ENCODE measurements at places on chromosomes 1 and 21. TPM values are rescaled to one million over a fixed set of nuclear protein-coding genes. Genes with fewer than 3 reads are reported as not detected.

GRCh38 chr1:236800002-236800620 lies 5.0 kb downstream of the MTR start:
- no peak for DNase-seq

DNA sequence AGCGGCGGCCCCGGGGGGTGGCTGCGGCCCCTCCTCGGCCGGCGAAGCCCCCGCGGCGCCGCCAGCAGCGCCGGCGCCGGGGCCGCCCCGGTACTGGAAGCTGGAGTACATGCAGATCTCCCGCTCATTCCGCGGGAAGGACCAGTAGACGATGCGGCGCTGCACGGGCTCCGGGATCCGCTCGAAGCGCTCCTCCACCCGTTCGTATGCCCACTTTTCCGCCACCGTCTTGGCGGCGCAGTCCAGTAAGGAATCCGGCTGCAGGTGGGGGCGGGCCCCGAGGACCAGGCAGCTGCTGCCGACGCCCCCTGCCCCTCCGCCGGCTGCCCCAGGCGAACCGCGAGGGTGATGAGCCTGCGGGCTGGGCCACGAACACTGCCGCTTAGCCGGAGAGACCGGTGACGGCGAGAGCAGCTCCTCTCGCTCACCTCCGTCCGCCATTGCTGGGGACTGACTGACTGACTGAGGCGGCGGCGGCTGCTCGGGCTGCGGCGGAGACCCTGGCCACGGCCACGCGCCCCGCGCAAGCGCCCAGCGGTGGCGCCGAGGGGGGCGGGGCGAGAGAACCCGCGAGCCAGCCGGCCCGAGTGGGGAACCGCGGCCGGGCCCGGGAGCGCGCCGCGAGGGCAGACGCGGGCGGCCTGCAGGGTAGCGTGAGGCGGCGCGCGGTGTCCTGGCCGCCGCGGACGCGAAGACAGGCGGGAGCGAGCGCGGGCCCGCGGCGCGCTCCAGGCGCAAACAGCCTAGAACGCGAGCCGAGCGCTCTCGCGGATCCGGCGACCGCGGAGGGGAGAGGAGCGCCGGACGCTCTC lies at the start of gene ZSWIM5:
Gene ZSWIM5, minus strand, starts transcription at position 696 of the 812 bp plus-strand sequence. Its CDS starts 255 bp downstream, at position 441.
- DNase-seq = peak; percentile 8

PSMB2 gene
- total RNA-seq = 56.9 TPM

EFNA1 gene
- total RNA-seq = 3.6 TPM

DNA sequence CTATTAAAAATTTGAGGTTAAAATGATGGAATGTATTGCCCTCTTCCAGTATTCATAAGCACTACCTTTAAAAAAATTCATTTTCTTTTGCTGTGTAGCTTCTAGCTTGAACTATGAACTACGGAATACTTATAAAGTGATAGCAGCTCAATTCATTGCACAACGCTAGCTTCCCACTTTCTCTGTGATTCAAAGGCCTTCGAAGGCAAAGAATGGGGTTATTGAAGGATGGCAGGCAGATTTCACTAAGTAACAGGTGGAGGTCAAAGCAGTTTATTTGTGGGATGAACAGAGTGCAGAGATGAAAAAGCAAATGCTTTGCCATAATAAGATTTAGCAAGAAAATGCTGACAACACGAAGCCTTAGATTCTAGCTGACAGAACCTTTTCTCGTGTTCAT lies 290.6 kb downstream of the NFIA start:
- DNase-seq = no peak

- no peak for DNase-seq
Observed at GRCh38 chr1:40818264-40818961, 34.8 kb downstream of the KCNQ4 start.

CD1D gene
- total RNA-seq = 0.69 TPM

DNA sequence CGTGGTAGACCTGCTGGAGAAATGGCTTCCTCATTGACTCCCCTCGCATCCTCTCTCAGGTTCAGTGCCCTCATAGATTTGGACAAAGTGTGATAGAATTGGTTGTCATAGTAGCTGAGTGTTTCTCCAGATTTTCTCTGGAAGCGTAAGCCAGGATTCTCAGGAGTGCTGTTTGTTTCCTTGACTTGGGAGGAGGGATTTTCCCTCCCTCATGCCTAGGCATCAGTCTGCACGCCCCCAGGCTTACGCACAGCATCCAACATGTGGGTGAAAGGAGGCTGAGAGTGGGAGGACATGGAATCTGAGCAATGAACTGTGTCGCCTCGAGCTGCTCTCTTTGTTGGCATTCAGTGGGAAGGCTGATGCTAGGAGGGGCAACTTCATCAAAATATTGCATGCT lies 503.5 kb downstream of the LTN1 start:
- no peak for DNase-seq

PLXNA2 gene
- 5.9 TPM for total RNA-seq

AGT gene
- 0.10 TPM for total RNA-seq

HSD3B2 gene
- total RNA-seq = not detected

B3GALT2 gene
- total RNA-seq = not detected

DNA sequence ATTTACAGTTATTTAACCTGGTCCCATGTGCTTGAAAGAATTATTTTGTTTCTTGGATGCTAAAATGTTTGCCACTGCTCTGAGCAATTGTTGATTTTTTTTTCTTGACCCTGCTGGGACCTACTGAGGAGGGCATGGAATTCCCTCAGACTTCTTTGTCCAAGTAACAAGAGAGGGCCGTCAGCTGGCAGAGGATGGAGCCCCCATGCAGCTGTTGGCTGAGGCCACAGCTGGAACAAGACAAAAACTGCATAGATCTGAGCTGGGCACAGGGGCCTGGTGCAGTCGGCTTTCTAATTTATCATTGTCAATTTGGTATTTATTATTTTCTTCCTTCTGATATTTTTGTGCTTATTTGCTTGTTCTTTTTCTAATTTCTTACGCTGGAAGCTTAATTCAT lies 39.6 kb upstream of the ABCG1 start:
- DNase-seq = no peak

DNA sequence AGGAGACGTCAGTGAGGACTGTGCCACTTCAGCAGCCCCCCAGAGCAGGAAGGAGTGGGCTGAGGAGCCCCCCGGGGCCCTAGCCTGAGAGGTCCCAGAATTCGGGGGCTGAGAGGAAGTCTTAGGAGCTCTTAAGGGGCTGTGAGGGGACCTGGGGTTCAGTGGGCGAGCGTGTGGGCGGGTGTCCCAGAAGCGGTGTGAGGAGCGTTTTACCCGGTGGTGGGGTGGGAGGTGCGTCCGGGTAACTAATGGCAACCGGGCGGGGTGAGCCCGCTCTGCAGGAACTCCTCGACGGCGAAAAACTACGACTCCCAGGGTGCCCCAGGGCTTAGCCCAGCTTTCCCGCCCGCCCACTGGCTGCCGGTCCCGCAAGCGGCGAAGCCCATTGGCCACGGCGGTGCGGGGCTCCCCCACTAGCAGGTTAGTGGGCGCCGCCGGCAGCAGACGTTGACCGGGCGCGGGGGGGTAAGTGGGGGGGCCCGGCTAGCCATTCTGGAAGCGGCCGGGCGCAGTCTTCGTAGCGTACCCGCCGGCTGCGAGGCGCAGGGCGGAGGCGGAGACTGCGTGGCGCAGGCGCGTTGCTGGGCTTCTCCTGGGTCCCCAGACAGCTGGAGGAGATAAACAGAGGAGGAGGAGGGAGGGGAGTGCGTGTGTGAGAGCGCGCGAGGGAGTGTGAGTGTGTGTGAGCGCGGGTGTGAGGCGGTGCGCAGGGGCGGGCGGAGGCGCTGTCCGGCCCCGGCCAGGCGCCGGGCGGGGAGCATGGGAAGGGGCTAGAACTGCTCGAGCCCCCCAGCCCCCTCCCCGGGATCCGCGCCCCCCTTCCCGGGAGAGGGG lies at the start of gene WDTC1:
Gene WDTC1, plus strand, starts transcription at position 584 of the 834 bp plus-strand sequence. CDS start 26,423 bp downstream, outside the sequence.
- peak; percentile 96 for DNase-seq

NOTCH2 gene
- total RNA-seq = 78.5 TPM

- DNase-seq = no peak
Observed at GRCh38 chr1:194069168-194069830, 882.9 kb upstream of the B3GALT2 start.

CA6 gene
- total RNA-seq = not detected

MMEL1 gene
- total RNA-seq = not detected

GRCh38 chr1:51735746-51736254 lies 118.9 kb downstream of the OSBPL9 start:
- no peak for DNase-seq

MAN1C1 gene
- not detected for total RNA-seq

DNA sequence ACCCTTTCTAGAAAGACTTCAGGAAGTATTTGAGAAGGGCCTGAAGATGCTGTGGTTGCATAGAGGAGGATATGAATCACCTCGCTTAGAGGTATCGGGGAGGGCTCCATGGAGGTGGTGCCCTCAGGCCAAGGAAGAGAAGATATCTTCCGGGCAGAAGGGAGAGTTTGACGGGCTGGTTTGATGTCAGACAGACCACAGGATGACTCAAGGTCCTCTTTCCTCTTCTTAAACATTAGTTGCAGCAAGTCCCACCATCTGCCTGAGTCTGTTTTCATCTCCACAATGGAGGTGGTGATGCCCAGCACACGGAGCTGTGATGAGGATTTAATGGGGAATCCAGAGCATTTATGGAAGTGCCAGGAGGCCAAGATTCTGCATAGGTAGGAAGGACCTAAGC lies 25.1 kb upstream of the RUNX3 start:
- DNase-seq = peak; percentile 98

DNA sequence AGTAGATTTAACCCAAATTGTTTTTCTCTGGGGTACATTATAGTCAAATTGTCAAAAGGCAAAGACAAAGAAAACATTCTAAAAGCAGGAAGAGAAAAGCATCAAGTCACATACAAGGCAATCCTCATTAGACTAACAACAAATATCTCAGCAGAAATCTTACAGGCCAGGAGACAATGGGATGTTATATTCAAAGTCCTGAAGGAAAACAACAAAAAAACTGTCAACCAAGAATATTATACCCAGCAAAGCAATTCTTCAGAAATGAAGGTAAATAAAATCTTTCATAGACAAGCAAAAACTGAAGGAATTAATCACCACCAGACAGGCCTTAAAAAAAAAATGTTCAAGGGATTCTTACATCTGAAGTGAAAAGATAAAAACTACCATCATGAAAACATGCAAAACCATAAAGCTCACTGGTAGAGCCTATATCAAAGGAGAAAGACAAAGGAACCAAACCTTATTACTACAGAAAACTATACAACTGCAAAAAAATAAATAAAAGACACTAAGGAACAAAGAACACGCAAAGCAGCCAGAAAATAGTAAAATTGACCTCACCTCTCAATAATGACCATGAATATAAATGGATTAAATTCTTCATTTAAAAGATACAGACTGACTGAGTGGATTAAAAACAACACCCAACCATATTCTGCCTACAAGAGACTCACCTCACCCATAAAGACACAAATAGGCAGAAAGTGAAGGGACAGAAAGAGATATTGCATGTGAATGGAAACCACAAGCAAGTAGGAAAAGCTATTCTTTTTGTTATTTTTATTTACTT lies 113.8 kb upstream of the ZC3H11B start:
- no peak for DNase-seq

UBL4B gene
- not detected for total RNA-seq

DNA sequence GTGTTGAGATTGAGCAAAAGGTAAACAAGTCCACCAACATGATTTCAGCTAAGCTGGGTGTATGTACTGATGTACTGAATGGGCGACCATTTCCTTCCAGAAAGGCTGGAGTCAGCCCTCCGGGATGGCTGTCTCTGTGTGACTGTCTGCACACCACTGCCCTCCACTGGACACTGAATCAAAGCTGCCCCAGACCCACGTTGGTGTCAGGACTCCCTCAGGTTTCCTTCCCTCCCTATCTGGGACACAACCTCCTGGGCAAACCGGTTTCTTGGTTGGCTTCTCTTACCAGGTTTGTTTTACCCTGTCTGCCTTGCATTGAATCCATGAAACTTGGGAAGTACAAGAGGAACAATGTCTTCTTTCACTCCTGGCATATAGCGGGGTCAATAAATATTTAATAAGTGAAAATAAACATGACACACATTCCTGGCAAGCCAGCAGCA lies 5.3 kb upstream of the SRP9 start:
- DNase-seq = peak; percentile 77

OPRD1 gene
- total RNA-seq = 0.03 TPM

NTPCR gene
- total RNA-seq = 41.1 TPM

BGLAP gene
- not detected for total RNA-seq

SLC5A9 gene
- not detected for total RNA-seq

DNA sequence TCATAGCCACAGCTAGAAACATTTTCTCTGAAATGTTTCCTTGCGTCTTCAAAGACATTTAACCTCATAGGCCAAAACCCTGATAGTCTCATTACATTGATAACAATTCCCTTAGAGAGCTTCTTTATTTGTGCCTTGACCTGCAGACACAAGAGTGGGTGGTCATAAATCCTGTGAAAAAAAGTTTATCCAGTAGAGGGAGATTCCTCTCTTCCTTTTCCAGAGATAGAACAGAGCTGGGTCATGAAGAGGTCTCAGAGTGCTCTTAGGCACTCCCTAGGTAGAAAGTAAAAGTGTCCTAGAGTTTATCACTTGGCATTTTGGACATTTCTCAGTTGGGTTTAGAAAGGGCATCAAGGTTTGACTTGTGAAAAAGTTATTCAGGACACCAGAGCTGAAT lies 426.1 kb downstream of the NUF2 start:
- no peak for DNase-seq

GRCh38 chr1:110548381-110548780 lies 29.4 kb upstream of the KCNA10 start:
- DNase-seq = no peak

DNA sequence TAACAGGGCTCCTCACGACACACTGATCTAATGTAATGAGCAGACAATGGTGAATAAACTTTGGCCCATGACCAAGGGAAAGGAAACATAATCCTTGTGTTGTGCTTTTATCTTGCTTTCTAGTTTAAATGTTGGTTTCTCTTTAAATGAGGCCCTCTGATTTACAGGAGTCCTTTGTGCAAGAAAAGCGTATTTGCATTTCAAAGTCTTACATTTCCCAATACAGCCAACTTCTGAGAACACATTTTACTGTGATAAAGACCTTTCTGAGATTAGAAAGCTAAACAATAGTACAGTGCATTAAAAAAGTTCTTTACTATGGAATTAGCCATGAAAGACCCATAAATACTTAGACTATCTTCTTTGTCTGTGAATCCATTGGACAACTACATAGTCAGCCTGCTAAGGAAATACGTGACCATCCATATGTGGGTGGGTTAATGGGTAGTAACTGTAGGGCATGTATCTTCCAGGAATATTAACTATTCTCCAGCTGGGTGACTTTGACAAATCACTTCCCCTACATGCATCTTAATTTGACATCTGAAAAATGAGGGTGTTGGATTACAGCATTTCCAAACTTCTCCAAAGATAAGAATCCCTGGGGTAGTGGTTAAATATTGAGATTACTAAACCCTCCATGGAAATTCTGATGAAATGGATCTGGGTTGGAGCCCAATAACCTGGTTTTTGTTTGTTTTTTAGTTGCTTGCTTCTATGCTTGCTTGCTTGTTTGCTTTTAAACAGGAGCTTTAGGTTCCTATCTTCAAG lies 50.3 kb upstream of the USP1 start:
- DNase-seq = no peak

DNA sequence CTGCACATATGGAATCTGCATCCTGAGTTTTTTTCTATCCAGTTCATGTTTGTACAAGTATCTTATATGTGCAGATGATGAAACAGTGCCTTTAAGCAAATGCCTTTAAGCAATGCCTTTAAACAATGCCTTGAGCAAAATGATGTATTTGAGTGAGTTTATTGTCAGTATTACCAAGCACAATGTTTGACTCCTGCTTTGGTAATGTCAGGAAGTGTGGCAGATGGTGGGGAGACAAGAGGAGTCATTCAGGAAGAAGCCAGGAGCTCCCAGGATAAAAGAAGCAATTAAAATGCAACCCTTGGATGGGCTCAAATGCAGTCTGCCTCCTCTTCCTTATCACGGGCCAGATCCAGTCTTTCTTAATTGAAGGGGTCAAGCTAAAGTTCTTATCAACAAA lies 108.7 kb upstream of the KCNJ15 start:
- no peak for DNase-seq

CTSS gene
- 2.6 TPM for total RNA-seq

- DNase-seq = no peak
Observed at GRCh38 chr1:22769932-22770331, 59.3 kb downstream of the EPHB2 start.
